Stimulated activated CD4-positive, alpha-beta T cell treated with anti-CD3 and anti-CD28 coated beads, Interleukin-1b, Interleukin-23, amount 100 ng/mL, for 4 hours (primary cell): ENCODE measurements at places on chromosomes 2 and 18.

GRCh38 chr2:176647325-176648165 lies 378.3 kb downstream of the MTX2 start:
- no peak for DNase-seq

DNA sequence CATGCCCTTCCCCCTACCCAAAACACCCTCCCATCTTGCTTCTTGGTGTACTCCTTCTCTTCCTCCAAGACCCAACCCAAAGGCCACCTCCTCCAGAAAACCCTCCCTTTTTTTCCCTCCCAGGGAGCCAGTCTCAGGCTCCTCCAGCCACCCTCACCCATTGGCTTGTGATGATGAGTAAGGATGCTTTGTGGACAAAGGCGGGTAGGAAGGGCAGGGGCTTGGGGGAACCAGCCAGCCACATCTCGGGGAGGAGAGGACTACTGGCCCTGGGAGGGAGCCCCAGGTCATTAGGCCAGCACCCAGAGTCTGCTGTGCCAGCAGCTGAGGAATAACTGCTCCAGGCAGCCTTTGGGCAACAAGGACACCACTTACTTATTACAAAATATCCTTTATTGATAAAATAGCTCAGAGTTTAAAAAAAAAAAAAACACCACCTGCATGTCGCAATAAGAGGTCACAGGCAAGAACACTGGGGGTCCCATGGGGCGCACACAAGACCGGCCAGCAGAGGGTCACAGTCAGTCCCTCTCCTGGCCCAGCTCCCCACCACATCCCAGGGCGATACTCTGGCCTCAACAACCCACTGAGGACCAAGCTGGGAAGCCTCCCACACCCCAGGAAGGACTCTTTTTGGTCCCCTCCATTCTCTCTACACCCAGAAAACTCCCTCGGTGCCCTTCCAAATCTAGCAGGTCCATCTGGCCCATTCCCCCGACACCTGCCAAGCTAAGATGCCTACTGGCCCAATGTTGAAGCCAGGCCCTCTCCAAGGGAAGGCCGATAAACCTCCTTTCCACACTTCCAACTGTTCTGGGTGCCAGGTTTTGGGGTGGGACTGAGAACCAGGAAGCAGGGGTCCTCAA lies 3.6 kb downstream of the ADRA2B start:
- no peak for DNase-seq

- no peak for DNase-seq
Measured at GRCh38 chr18:48637081-48637990, 98.5 kb downstream of the CTIF start.

DNA sequence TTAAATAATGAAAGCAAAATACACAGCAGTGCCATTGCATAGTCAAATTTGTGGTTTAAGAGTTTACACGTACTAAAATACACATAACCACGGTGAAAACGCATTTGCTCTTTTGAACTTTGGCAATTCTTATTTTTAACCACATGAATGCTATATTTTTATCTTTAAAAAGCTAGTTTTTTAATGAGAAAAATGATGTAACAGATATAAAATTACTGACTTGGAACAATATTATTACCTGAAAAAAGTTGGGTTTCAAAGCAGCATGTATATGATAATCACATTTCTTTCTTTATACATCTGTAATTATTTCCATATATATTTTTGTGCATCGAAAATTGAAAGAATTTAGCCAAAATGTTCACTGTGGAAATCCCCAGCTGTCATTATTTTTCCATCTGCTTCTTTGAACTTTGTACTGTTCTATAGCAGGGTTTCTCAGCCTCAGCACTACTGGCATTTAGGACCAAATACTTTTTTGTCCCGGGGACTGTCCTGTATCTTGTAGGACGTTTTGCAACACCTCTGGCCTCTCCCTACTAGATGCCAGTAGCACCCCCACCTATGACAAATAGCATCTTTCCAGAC lies 75.9 kb upstream of the CAB39 start:
- DNase-seq = no peak

DNA sequence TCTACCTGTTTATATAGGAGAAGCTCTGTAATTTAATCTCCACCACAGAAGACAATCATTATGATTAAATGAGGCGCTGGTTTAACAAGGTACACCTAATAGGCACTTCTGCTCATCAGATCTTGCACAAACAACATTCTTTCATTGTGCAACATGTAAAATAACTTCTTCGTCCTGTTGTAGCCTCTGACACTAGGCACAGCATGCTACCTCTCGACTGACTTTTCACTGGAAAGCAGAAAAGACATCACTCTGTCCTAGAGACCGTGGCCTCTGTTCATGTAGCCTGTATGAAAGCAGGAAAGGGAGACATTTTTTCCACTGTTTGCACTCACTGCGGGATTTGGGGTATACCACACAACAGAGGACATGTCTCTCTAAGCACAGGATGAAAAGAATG lies 316.5 kb downstream of the IRS1 start:
- no peak for DNase-seq

DNA sequence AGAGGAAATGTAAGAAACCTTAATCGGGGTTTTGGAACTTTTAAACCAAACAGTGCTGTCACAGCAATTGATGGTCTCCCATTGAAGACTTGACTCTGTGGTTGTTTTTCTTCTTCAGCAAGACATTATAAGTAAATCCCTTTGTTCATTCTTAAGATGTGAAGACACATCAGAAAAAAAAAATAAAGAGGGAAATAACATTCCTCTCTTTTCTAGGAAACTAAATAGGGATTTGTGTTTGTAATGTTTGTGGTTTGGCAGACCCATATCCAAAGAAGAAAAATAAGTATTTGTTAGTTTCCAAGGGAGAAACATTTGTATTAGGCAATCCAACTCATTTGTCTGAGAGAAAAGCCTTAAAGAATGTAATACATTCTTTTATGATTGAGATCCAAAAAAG lies 359.9 kb downstream of the DSC3 start:
- no peak for DNase-seq

GRCh38 chr2:47354848-47355204 lies 48.1 kb upstream of the MSH2 start:
- no peak for DNase-seq

GRCh38 chr2:206305523-206306245 lies 31.2 kb downstream of the ZDBF2 start:
- DNase-seq = no peak

- DNase-seq = no peak
Measured at GRCh38 chr2:164794016-164794415, 47.6 kb downstream of the COBLL1 start.

- DNase-seq = no peak
Measured at GRCh38 chr2:190217616-190218015, 102.0 kb downstream of the HIBCH start.

- DNase-seq = no peak
Measured at GRCh38 chr2:15733867-15734673, 142.4 kb downstream of the DDX1 start.

GRCh38 chr2:33498291-33498956 lies 22.0 kb downstream of the RASGRP3 start:
- DNase-seq = no peak

- DNase-seq = no peak
Measured at GRCh38 chr18:7901657-7902056, 334.5 kb downstream of the PTPRM start.

- DNase-seq = no peak
Measured at GRCh38 chr2:160062292-160063005, at the start of gene PLA2R1. Gene PLA2R1 (minus strand): TSS chr2:160062615. CDS start chr2:160062403, 212 bp downstream.

DNA sequence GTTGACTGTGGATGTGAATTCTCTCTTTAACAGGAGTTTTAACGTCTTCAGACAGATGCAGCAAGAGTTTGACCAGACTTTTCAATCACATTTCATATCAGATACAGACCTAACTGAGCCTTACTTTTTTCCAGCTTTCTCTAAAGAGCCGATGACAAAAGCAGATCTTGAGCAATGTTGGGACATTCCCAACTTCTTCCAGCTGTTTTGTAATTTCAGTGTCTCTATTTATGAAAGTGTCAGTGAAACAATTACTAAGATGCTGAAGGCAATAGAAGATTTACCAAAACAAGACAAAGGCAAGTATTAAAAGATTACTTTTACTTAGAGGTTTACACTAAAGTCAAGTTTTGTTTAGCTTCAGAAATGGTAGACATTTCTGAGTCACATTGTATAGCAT lies 30.2 kb upstream of the TYMS start:
- DNase-seq = no peak

GRCh38 chr2:119259296-119259860 lies 35.7 kb downstream of the STEAP3 start:
- no peak for DNase-seq

GRCh38 chr2:219592736-219593135 lies 4.9 kb upstream of the STK11IP start:
- no peak for DNase-seq

DNA sequence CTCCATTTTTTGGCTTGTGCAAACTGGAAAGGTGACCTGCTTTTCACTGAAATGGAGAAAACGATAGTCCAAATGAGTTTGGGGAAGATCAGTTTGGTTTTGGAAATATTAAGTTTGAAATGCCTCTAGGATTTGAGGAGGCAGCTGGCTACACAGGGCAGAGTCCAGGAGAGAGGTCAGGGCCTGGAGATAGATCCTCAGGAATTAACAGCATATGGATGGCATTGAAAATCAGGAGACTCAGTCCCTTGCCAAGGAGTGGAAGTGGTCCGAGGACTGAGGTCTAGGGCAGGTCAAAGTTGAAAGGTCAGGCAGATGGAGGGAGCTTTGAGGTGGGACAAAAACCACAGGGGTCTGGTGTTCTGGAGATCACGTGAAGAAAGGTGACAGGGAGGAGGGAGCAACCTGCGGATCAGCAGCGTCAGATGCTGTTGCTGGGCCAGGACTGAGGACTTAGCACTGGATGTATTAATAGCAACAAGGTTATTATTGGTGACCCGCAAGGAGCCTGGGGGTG lies 83.7 kb downstream of the EIF2AK3 start:
- DNase-seq = no peak

- no peak for DNase-seq
Measured at GRCh38 chr2:71004857-71005256, 10.2 kb upstream of the TEX261 start.

- no peak for DNase-seq
Measured at GRCh38 chr2:163888591-163888990, 152.8 kb upstream of the FIGN start.

DNA sequence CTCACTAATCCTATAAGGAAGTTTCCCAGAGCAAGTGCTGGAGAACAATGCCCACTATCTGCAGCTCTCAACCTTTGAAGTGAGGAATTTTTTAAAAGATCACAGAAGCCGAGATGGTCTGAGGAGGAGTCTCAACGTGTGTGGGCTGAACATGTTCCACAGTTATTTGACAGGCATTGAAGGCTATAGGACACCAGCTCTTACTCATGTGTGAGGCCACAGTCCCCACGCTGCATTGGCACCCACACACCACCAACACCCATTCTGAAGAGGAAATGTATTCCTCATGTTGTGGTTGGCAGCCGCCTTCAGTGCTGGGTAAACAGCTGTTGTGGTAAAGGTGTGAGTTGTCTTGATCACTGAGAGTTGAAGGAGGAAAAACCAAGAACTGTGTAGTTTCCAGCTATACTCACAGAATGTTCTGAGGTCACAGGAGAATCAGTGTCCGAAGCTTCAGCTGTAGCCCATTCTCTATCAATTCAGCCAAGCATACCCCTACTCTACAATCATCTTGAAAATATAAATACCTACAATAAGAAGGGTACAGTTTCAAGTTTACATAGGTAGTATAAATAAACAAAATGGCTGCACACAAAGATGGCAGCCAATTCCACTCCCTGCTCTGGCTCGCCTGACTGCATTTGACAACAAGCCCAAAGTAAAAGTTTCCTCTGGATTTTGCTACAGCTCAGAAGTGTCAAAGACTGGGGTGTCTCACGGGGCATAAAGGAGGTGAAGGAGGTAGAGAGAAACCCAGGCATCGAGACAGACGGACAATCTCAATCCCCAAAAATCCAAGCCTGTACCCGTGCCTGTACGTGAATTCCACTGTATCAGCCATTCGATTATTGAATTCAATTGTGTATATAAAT lies 12.1 kb downstream of the CD226 start:
- peak; percentile 76 for DNase-seq

- DNase-seq = no peak
Measured at GRCh38 chr2:54614819-54615218, 108.6 kb upstream of the EML6 start.

- DNase-seq = no peak
Measured at GRCh38 chr18:64810354-64810753, 661.5 kb upstream of the LINC00305 start.

DNA sequence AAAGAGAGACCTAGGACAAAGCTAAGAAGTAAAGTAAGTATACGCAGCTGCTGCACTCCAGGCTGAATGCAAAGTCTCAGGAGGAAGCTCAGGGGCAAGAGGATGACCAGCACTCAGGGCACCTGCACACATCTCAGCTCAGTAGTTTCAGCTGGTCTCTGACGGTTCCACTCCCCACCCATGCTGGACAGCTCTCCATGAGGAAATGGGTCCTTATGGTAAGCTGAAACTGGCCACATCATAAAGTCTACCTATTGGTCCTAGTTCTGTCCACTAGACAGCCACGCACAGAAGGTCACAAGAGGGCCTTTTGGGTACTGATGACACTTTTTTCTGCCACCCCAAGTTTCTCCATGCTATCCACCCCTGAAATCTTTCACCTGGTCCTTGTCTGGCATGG lies 215.3 kb downstream of the TTC32 start:
- DNase-seq = no peak
